Upper lobe of right lung (tissue), 1 donor: ENCODE measurements at places on chromosomes 7 and 10.

DNA sequence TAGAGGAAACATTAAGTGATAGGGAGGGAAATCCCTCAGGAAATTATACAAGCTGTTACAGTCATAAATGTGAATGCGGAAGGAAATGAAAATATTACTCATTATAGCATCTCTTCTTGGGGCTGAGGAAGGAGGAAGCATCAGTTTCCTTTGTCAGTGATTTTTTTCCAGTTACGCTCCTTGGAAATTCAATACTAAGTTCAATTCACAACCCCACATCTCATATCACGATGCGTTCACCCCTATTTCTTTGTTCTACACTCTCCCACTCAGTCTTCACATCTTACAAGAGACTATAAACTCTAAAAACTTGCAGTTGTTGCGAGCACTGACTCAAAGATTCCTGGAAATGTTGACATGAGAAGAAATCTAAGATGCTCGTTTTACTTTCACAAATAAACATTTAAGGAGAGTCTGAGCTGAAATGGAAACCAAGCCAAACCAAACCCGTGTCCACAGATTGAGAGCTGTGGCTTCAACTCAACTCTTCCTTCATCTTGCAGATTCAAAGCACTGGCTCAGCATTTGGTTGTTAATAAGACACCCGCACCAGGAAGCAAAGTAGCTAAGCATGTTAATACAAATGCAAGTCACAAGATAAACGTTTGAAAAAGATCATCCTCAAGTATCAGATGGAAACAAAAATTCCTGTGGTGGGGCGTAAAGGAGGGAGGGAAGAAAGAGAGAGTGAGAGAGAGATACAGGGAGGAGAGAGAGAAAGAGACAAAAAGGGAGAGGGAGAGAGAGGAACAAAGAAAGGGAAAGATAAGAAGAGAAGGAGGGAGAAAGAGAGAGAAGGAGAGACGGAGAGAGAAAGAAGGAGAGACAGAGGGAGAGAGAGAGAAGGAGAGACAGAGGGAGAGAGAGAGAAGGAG, 150.0 kb upstream of the RSU1 start:
- no peak overlapping the region for H3K4me3 ChIP-seq
- no peak for DNase-seq
- H3K4me1 ChIP-seq: peaks cover 11% of the 10 kb centered on the region
- no peaks in the 10 kb centered on the region for H3K27me3 ChIP-seq
- no peaks in the 10 kb centered on the region for H3K36me3 ChIP-seq

GRCh38 chr7:124915242-124915641, 14.4 kb downstream of the POT1 start:
- DNase-seq: no peak
- peaks cover 14% of the 10 kb centered on the region for H3K36me3 ChIP-seq
- H3K4me1 ChIP-seq: no peaks in the 10 kb centered on the region
- H3K27ac ChIP-seq: no peak overlapping the region
- no peak overlapping the region for H3K4me3 ChIP-seq

DNA sequence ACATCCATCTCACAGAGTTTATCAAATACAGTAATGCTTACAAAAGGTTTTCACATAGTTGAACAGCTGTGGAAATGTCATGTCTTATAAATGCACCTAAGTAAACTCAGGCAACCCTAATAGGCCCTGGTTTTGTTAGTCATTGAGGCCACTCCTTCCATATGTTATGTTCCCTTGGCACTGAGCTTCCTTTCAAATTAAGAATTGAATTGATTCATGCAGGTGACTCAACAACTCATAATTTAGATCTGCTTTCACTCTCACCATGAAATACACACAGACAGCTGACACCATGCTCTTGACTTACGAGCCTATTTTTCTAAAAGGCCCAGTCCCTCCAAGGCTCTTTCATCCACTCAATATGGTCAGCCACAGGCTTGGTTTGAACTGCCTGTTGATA, 476.9 kb downstream of the KCNMA1 start:
- H3K27ac ChIP-seq: no peak overlapping the region
- peaks cover 14% of the 10 kb centered on the region for H3K27me3 ChIP-seq
- H3K36me3 ChIP-seq: no peaks in the 10 kb centered on the region
- no peak overlapping the region for H3K4me3 ChIP-seq
- DNase-seq: no peak
- no peaks in the 10 kb centered on the region for H3K4me1 ChIP-seq

GRCh38 chr10:5070648-5071410, 23.4 kb upstream of the AKR1C3 start:
- H3K27me3 ChIP-seq: no peaks in the 10 kb centered on the region
- H3K4me1 ChIP-seq: peaks cover 7% of the 10 kb centered on the region
- no peaks in the 10 kb centered on the region for H3K36me3 ChIP-seq
- H3K27ac ChIP-seq: peak overlapping the region; percentile 40

- H3K27ac ChIP-seq: no peak overlapping the region
- no peak overlapping the region for H3K4me3 ChIP-seq
- no peaks in the 10 kb centered on the region for H3K36me3 ChIP-seq
- no peak for DNase-seq
Measured at GRCh38 chr10:110944792-110945396, 25.5 kb downstream of the SHOC2 start.

DNA sequence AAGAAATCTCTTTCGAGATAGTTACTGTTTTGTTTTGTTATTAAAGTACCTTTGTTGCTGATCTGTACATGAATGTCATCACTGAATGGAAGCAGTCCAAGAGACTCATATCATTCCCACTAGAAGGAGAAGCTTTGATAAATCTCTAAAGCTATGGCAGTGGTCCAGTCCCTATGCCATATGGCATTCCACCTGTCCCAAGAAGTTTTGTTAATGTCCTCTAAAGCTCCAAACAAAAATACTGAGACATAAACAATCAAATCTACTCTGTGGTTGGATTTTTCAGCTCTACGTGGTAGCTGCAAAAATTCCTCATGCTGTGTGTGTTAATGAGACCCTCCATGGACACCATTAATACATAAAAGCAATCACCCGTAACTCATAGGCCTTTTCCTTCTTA, 94.1 kb downstream of the LRRN3 start:
- DNase-seq: no peak
- H3K4me1 ChIP-seq: no peaks in the 10 kb centered on the region
- no peak overlapping the region for H3K27ac ChIP-seq
- no peaks in the 10 kb centered on the region for H3K36me3 ChIP-seq
- no peak overlapping the region for H3K4me3 ChIP-seq

DNA sequence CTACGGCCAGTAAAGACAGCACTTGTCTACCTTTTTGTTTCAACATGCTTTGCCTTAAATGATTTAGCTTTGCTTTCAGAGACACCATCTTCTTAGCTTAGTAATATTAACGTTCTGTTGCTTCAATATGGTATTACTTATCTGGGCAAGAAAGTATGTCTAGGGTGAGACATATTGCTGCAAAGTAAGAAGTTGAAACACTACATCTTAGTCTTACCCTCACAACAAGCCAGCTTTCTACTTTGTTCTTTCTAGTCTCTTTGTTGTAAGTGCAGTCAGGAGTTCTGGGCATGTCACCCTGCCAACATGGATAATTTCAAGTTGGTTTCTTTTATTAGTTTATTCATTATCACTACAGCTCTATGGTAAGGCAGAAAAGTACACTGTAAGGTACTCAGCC, 122.7 kb upstream of the DNAJB12 start:
- no peaks in the 10 kb centered on the region for H3K4me1 ChIP-seq
- DNase-seq: no peak

DNA sequence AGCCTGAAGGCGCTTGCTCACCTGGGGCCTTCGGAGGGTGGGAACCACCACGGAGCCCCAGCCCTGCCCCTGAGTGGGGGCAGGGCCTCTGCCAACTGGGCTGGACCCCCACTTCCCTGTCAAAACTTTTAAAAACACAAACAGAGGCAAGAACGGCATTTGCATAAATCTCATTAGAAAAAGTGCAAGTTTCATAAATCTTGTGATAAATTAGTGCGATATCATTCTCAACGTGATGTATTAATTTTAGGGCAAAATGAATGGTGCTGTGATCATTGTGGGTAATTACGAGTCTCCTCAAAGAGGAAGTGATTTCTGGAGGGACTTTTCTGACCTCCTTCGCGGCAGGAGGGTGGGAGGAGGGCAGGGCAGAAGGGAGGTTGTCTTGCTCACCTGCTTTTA, 98.3 kb downstream of the CDH23 start:
- H3K27ac ChIP-seq: no peak overlapping the region
- H3K27me3 ChIP-seq: no peaks in the 10 kb centered on the region
- DNase-seq: no peak
- H3K36me3 ChIP-seq: no peaks in the 10 kb centered on the region

DNA sequence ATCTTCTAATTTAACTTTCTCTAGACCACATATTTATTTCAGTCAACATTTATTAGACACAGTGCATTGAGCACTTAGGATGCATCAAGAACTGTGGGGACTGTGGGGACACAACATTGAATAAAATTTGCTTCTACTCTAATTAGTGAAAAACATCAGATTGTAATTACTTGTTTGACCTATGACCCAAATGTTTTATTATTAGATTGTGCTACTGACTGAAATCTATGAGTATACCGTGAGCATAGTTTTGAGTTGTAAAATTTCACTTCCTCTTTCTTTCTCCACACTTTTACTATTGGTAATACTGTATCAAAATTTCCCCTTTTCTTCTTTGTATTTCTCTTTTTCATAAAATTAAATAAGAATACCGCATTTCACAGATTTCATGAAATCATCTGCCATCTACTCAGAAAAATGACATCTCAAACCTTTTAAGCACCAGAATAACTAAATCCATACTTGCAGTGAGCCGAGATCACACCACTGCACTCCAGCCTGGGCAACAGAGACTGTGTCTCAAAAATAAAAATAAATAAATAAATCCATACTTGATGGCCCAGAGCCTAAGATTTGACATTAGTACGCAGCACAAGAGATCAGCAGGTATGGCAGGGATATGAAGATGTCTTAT, 25.4 kb upstream of the INPP5F start:
- H3K27me3 ChIP-seq: no peaks in the 10 kb centered on the region
- DNase-seq: no peak
- H3K4me1 ChIP-seq: no peaks in the 10 kb centered on the region
- H3K36me3 ChIP-seq: no peaks in the 10 kb centered on the region
- H3K4me3 ChIP-seq: no peak overlapping the region

DNA sequence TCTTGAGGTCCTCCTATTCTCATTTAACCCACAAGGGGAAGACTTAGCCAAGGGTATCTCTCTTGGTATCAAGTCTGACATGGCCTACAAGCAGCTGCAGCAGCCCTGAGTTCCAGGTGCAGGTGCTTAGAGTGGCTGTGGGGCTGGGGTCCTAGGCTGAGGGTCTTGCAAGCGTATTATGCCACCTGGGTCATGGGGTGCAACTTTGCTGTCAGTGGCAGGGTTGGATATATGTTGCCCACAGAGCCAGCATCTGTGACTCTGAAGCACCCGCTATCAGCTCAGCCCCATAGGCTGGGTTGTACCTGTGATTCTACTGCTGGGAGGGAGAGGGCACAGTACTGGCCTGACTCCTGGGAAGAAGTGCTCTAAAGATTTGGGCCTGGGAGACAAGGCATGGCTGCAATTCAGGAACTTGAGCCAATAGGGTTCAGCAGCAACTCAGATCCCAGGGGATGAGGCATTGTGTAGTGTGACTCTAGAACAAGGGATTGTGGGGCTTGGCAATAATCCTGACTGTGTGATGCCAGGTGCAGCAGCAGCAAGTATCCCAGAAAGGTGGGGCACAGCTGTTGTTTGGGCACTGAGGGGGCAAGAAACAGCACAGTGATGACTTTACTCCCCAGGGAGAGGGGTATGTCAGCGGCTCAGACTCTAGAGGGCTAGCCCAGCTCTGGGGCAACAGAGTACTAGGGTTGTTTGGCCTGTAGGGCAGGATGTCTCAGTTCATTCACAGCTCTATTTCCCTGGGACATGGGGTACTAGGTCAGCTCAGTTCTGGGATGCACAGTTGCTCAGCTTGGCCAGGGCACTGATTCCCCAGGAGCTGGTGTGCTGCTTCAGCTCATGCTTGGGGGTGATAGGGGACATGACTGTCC, 41.4 kb downstream of the NEURL1 start:
- H3K4me1 ChIP-seq: no peaks in the 10 kb centered on the region
- no peaks in the 10 kb centered on the region for H3K27me3 ChIP-seq
- no peak overlapping the region for H3K4me3 ChIP-seq
- no peaks in the 10 kb centered on the region for H3K36me3 ChIP-seq

DNA sequence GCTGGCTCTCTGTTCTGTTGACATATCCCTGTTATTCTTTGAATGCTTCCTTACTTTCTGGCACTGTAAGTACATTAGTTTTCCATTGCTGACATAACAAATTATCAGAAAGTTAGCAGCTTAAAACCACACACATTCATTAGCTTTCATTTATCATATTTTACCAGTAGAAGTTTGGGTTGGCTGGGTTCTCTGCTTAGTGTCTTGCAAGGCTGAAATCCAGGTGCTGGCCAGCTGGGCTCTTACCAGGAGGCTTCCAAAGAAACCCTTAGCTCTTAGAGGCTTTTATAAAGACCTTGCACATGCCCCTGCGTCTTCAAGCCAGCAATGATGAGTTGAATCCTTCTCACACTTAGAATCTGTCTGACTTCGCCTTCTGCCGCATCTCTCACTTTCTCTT, 160.6 kb downstream of the MLLT10 start:
- no peak overlapping the region for H3K27ac ChIP-seq
- peaks cover 7% of the 10 kb centered on the region for H3K36me3 ChIP-seq
- H3K4me3 ChIP-seq: no peak overlapping the region
- H3K4me1 ChIP-seq: no peaks in the 10 kb centered on the region

DNA sequence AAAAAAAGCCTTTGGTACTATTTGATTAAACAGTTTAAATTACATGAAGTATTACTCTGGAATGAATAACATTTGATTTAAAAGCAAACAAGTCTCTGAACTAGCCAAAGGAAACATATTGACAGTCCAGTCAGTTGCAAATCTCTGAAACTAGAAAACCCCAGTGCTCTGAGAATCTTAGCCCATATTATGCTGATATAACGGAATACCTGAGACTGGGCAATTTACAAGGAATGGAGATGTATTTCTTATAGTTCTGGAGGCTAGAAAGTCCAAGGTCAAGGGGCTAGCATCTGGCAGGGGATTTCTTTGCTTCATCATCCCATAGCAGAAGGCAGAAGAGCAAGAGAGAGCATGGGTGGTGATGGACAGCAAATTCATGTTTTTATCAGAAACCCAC, 21.7 kb upstream of the FKBP9 start:
- H3K27ac ChIP-seq: no peak overlapping the region
- no peaks in the 10 kb centered on the region for H3K27me3 ChIP-seq
- no peak overlapping the region for H3K4me3 ChIP-seq
- H3K4me1 ChIP-seq: peaks cover 10% of the 10 kb centered on the region
- peaks cover 28% of the 10 kb centered on the region for H3K36me3 ChIP-seq
- DNase-seq: no peak
